NCI-H345 (cell line): ENCODE measurements at places on chromosomes 2 and 18.

GRCh38 chr2:215736653-215737290 lies 276.6 kb downstream of the MREG start:
- no peak for DNase-seq

DNA sequence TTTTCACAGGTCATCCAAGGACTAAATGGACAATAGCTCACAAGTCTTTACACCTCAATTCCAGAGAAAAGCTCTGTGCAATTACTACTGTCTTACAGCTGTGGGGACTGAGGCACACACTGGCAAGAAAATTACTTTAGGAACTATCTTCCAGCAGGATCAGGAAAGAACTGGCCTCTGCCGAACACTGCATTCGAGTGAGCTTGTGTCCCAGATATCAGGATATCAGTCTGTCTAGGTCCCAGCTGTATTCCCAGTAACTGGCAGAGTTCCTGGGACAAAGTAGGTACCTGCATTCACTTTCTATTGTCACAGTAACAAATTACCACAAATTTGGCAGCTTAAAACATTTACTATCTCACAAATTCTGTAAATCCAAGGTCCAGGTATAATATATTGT lies 183.7 kb downstream of the IRS1 start:
- DNase-seq, result no peak

GRCh38 chr2:35035883-35036282 lies 1319.7 kb upstream of the CRIM1 start:
- no peak for DNase-seq

DNA sequence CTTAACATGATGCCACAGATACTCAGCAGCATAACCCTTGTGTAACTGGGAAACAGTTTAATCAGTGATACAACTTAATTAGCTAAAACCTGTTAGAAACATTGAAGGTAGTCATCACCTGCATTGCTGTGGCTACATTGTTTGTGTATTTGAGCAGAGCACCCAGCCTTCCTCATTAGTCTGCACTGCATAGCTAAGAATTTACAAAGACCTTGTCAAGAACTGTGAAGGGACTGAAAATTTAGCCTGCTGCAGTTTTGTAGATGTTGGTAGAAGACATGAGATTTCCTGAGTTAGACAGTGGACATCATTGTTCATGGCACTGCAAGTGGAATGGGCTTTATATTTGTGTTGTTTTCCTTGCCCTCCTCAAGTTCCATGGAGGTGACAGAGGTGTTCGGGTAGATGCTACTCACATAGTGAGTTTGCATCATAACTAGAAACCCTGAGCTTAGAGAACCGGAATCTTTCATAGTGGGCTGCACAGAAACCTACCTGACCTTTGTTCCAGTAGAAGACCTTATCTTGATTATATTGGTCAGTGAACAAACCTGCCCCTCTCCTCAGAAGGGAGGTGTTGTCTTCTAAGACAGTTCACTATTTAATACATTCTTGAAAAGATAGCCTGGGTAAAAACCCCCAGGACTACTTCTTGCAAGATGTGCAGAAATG lies 12.5 kb downstream of the VAPA start:
- no peak for DNase-seq

- DNase-seq, result no peak
These were observed 95.6 kb upstream of the KLHL14 start for GRCh38 chr18:32868406-32868805.

DNA sequence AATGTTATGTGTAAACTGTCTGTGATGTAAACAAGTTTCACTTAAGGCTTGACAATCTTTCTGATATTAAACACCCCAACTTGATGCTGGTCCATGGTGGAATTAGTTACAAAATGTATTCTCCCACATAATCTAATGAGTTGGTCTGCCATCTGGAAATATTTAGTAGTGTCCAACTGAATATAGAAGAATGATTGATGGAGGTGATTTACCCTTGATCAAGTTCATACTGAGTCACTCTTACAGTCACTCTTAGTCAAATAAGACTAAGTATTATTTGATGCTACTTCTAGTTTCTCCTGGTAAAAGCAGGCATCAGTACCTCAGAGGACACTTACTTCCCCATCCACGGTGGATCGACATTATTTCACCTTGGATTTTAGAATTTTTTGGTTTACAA lies 198.1 kb downstream of the SATB2 start:
- DNase-seq, result no peak

DNA sequence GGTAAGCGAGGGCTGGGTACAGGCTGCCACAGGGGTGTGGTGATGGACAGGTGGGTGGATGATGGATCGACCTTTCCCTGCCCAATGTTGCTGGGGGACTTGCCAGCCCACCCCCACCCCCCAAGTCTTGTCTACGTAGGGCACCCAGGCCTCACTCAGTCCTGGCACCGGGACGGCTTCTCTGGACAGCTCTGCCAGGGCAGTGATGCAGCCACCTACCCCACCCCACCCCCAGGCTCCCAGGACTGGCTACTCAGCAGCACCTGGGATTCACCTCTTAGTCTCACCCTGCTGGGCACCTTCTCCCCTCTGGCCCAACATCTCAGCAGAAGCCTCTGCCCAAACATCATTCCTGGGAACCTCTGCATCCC lies 55.7 kb downstream of the ANKMY1 start:
- no peak for DNase-seq

DNA sequence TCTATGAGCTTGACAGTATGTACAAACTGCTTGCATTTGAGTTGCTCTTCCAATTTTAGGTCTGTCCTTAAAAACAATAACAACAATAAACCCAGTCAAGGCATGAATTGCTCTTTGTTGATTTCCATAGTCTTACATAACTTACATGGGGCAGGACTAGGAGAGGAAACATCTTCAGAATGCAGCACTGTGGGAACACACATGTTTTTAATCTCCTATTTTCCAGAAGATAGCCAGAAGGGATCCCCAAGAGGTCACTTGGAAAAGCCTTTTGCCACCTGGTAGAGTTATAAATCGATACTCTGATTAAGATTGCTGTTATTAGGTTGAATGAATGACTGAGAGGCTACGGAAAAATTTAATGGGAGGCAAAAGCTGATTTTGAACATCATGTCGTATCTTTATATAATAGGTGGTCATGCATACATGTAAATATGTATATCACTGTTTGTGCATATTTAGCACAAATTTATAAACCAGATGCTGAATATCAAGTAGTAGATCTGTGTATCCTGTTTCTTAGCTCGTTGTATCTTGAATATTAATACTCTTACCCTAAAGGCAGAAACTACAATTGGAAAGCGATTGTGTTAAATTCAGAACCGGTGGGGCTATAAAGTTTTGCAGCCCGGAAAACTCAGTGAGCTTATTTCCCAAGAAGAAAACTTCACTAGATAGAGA lies 479.4 kb upstream of the TCF4 start:
- no peak for DNase-seq

- no peak for DNase-seq
These were observed 19.3 kb downstream of the FEZ2 start for GRCh38 chr2:36578343-36579296.

GRCh38 chr2:70113359-70114070 lies 26.2 kb downstream of the PCBP1 start:
- DNase-seq, result no peak
